ENCODE measurements at places on chromosomes 6 and 20. TPM values are rescaled to one million over a fixed set of nuclear protein-coding genes. Genes with fewer than 3 reads are reported as not detected.

GRCh38 chr6:170139531-170139930, 151.3 kb downstream of the DLL1 start:
- no peak for DNase-seq

DNA sequence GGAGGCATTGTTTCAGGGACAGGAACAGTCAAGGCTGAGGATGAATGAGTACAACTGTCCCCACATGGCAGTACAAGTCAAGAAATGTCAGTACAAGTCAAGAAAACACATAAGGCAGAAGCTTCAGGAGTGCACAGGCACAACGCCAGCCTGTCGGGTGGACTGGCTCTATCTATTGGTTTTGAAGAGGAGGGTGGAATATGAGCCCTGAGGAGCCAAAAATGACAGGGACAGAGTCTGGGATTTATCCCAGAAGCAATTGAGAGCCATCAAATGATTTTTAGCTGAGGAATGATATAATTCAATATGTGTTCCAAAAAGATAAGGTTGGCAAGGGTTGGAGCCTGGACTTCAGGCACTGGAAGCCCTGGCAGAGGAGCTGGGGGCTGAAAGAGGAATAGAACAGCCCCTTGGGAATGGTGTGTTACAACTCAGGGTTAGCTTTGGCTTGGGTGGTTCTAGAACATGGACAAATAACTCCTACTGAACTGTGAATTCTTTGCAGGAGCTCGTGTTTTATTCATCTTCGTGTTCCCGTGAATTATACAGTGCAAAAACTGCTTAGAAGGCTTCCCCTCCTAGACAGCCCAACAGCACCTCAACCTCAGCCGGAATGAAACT, 425.7 kb upstream of the ARID1B start:
- no peak for DNase-seq

GRCh38 chr6:21842875-21843645, 249.5 kb downstream of the SOX4 start:
- DNase-seq, result peak; percentile 60

- no peak for DNase-seq
These were observed 83.0 kb downstream of the YTHDF1 start for GRCh38 chr20:63132715-63133471.

Gene POPDC3
- 0.26 TPM for total RNA-seq

Gene CDH4
- 3.5 TPM for total RNA-seq

Gene MAS1
- not detected for total RNA-seq
